ENCODE measurements at places on chromosomes 3 and 15.
A peak's percentile ranks its signal among the peaks of the same experiment; 100 is the strongest.

GRCh38 chr15:54556231-54556630 is 578.0 kb downstream of the UNC13C start:
- no peak overlapping the region for H3K4me3 ChIP-seq
- H3K27me3 ChIP-seq: no peaks in the 10 kb centered on the region
- H3K36me3 ChIP-seq: no peaks in the 10 kb centered on the region
- DNase-seq: no peak
- H3K4me1 ChIP-seq: no peaks in the 10 kb centered on the region
- no peak overlapping the region for H3K27ac ChIP-seq

GRCh38 chr3:193660698-193661411 is 67.8 kb downstream of the OPA1 start:
- no peak for DNase-seq
- H3K27ac ChIP-seq: peak overlapping the region; percentile 22
- H3K27me3 ChIP-seq: no peaks in the 10 kb centered on the region
- H3K4me3 ChIP-seq: no peak overlapping the region

- no peak overlapping the region for H3K4me3 ChIP-seq
- H3K27me3 ChIP-seq: no peaks in the 10 kb centered on the region
- DNase-seq: no peak
- no peaks in the 10 kb centered on the region for H3K4me1 ChIP-seq
Measured at GRCh38 chr3:40771112-40771511, 246.4 kb downstream of the ZNF621 start.

DNA sequence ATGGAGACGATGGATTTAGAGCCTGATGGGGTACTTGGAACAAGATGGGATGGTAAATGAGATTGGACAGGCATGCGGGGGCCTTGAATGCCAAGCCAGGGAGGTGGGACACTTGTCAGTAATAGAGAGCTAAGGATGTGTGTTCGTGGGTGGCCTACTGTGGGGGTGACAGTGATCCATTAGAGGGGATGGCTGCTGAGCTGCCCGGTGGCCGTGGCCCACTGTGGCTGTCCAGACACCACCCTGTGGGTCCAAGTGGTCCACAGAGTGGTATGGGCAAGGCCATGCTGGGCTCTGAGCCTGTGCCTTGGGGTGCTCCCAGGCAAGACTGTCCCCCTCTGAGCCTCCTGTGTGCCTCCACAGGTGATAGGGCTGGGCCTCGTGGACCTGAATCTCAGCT is 17.5 kb downstream of the CAND2 start:
- no peak for DNase-seq
- H3K27me3 ChIP-seq: no peaks in the 10 kb centered on the region
- H3K4me3 ChIP-seq: no peak overlapping the region
- no peaks in the 10 kb centered on the region for H3K36me3 ChIP-seq

- no peak for DNase-seq
- no peak overlapping the region for H3K4me3 ChIP-seq
- H3K36me3 ChIP-seq: no peaks in the 10 kb centered on the region
- peaks cover 46% of the 10 kb centered on the region for H3K4me1 ChIP-seq
Measured at GRCh38 chr3:171444001-171444690, 16.1 kb downstream of the TNIK start.

DNA sequence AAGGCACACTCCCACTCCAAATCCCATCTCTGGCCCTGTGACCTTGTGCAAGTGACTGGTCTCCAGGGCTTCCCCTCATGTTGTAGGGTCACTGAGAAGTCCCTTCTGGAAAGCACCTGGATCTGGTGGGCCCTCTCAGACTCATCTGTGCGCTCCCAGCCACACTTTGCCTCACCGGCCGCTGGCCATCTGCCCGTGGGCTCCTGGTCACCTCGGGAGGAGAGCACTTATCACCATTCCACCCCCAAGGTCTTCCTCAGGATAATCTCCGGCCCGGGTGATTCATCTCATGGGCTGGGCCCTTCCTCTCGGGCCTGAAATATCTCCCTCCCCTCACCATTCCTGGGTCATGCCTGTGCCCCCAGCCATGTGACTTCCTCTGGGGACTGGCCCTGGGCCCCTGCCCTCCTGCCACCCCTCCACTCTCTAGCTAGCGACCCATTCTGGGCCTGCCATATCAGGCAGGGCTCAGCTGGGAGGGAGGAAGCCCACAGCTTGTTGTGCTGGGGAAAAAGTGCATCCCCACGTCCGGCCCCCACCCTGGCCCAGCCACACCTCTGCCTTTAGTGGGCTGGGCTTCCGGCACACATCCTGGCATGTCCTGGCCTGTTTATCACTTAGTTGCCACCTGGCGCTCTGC is 10.6 kb upstream of the WNT7A start:
- no peak overlapping the region for H3K27ac ChIP-seq
- H3K36me3 ChIP-seq: no peaks in the 10 kb centered on the region
- no peak for DNase-seq
- peak overlapping the region; percentile 2 for H3K4me3 ChIP-seq
- H3K27me3 ChIP-seq: no peaks in the 10 kb centered on the region
- peaks cover 31% of the 10 kb centered on the region for H3K4me1 ChIP-seq

DNA sequence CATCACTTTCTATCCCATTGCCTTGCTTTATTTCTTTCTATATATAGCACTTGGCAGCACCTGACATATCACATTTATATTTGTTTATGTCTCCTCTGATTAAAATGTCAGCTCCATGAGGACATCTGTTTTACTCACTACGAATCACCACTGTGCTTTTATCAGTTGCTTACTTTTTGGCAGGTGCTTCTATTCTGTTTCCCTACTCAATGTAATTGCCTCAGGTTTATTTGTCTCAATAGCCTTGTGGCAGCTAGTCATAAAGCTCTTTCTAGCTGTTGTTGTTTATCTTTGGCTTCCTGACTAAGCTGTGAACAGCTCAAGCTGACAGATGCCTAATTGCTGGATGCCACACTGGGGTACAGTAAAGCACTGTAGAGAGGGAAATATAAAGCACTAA is 85.5 kb downstream of the VPS13C start:
- no peak for DNase-seq
- no peaks in the 10 kb centered on the region for H3K4me1 ChIP-seq
- no peak overlapping the region for H3K27ac ChIP-seq
- H3K4me3 ChIP-seq: no peak overlapping the region

DNA sequence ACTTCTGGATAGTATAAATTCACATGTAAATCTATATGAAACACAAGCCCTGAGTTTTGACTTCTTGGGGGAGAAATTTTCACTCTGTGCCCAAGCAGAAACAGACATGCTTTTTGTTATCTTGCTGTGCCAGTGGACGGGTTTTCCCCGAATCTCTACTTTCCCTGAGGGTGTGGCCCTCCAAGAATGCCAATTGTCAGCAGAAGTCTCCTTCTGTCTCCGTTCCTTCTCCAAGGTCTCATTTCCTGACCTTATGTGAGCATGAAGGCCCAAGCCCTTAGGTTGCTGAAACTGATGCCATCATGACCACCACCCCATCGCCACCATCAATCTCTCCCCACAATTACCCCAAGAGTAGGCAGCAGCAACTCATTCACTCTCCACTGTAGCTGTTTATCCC is 253.8 kb downstream of the XXYLT1 start:
- DNase-seq: no peak
- no peak overlapping the region for H3K4me3 ChIP-seq
- H3K27ac ChIP-seq: no peak overlapping the region
- H3K4me1 ChIP-seq: no peaks in the 10 kb centered on the region
- H3K27me3 ChIP-seq: no peaks in the 10 kb centered on the region

DNA sequence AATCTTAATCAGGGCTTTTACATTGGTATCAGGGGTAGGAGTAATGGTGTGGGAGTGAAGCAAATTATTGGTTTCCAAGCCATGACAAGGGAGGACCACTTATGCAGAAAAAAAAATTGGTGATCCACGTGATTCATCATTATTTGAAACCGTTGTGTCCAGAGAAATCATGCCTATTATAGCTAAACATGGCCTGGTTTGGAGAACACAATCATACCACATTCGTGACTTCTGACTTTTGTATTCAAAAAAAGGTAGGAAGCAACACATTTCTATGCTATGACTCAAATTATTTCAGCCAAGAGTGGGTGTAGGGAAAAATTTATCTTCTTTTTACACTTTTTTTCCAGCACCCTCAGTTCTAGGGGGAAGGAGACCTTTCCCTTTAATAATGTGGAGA is 924.3 kb upstream of the GBE1 start:
- no peak overlapping the region for H3K27ac ChIP-seq
- no peak for DNase-seq
- H3K4me1 ChIP-seq: no peaks in the 10 kb centered on the region
- no peaks in the 10 kb centered on the region for H3K36me3 ChIP-seq
- H3K27me3 ChIP-seq: no peaks in the 10 kb centered on the region

GRCh38 chr15:69679623-69680228 is 227.1 kb downstream of the RPLP1 start:
- H3K27ac ChIP-seq: no peak overlapping the region
- no peaks in the 10 kb centered on the region for H3K36me3 ChIP-seq
- H3K27me3 ChIP-seq: no peaks in the 10 kb centered on the region
- DNase-seq: peak; percentile 7
- H3K4me1 ChIP-seq: no peaks in the 10 kb centered on the region

DNA sequence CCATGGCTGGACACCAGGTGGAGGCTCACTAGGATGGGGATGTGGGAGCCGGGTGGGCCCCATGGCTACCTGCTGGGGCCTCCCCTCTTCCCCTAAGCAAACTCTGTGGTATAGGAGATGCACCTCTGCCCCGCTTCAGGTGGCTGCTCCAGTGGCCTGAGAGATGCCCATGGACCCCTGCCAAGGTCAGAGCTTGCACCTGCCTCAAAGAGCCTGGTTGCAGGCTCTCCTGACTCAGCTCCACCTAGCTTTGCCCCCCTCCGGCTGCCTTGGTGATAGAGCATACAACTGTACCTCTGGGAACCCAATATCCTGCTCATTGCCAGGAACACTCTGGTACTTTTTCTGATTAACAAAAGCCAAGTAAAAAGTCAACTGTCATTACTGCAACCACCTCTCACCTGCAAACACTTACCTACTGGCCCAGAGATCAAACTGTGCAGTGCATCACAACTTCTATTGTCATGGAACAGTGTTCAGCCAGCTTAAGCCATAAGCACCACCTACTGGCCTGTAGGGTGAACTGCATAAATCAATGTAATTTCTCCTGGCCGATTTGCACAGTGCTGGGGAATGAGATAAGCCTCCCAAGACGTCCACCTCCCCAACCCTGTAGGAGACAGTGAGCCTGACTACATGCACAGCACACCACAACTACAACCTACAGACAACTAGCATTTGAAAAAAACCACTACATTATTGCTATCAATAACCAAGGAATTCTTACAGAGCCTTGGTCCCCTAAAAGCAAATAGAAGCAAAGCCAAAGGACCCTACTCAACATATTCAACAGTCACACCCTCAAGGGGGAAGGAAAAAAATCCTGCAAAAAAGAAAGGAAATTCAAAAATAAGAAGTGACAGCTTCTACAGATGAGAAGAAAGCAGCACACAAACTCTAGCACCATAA is 352.4 kb upstream of the ARHGEF26 start:
- no peak overlapping the region for H3K27ac ChIP-seq
- no peaks in the 10 kb centered on the region for H3K36me3 ChIP-seq
- DNase-seq: peak; percentile 57
- no peak overlapping the region for H3K4me3 ChIP-seq

GRCh38 chr3:133865136-133865855 is 30.4 kb downstream of the RAB6B start:
- H3K27ac ChIP-seq: no peak overlapping the region
- no peak overlapping the region for H3K4me3 ChIP-seq
- no peaks in the 10 kb centered on the region for H3K27me3 ChIP-seq

DNA sequence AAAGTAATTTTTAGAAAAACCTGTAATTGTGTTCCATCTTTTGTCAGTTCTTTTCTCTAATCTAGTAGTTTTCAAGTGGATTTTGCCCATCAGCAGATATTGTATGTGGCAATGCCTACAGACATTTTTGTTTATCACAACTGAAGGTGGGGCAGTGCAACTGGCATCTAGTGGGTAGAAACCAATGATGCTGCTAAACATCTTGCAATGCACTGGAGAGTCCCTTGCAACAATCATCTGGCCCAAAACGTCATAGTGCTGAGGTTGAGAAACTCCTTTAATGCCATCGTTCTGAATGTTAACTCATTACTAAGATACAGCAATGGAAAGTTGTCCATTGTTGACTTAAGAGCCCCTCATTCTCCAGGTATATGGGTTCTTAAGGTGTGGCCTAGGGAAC is 80.1 kb downstream of the BTD start:
- no peaks in the 10 kb centered on the region for H3K27me3 ChIP-seq
- H3K27ac ChIP-seq: no peak overlapping the region
- peaks cover 17% of the 10 kb centered on the region for H3K36me3 ChIP-seq
- DNase-seq: no peak
- H3K4me3 ChIP-seq: no peak overlapping the region

GRCh38 chr3:104951426-104951825 is 415.3 kb upstream of the ALCAM start:
- no peak overlapping the region for H3K27ac ChIP-seq
- no peak overlapping the region for H3K4me3 ChIP-seq
- H3K27me3 ChIP-seq: no peaks in the 10 kb centered on the region
- H3K4me1 ChIP-seq: no peaks in the 10 kb centered on the region

GRCh38 chr3:64977308-64978100 is 289.7 kb upstream of the ADAMTS9 start:
- no peaks in the 10 kb centered on the region for H3K27me3 ChIP-seq
- no peak for DNase-seq
- H3K27ac ChIP-seq: no peak overlapping the region
- no peaks in the 10 kb centered on the region for H3K4me1 ChIP-seq

DNA sequence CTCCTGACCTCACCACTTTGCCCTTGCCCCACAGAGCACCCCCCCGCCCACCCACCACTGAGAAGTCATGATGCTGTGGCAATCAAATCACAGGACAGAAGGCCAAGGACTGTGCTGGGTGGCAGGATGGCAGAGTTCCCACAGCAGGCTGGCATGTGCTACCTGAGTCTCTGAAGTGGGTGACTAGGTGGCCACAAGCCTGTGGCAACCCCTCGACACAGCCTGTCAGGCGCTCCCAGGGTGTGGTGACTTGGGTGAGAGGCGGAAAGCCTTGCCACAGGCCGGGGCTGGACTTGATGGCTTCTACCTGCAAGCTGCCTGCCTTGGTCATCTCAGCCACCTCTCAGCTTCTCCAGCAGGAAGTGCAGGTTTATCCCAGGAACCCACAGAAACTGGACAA is 15.6 kb upstream of the DUSP7 start:
- DNase-seq: no peak
- H3K4me3 ChIP-seq: no peak overlapping the region
- H3K27ac ChIP-seq: no peak overlapping the region
- H3K4me1 ChIP-seq: no peaks in the 10 kb centered on the region
- H3K36me3 ChIP-seq: no peaks in the 10 kb centered on the region
